ENCODE measurements at places on chromosomes 2 and 18. TPM values are rescaled to one million over a fixed set of nuclear protein-coding genes. Genes with fewer than 3 reads are reported as not detected.

SRD5A2 gene
- not detected for total RNA-seq

GRCh38 chr2:34787341-34787740 is 1188.2 kb upstream of the FAM98A start:
- H3K36me3 ChIP-seq, result no peaks in the 10 kb centered on the region
- no peak for DNase-seq
- no peak overlapping the region for H3K4me3 ChIP-seq
- no peaks in the 10 kb centered on the region for H3K4me1 ChIP-seq

DNA sequence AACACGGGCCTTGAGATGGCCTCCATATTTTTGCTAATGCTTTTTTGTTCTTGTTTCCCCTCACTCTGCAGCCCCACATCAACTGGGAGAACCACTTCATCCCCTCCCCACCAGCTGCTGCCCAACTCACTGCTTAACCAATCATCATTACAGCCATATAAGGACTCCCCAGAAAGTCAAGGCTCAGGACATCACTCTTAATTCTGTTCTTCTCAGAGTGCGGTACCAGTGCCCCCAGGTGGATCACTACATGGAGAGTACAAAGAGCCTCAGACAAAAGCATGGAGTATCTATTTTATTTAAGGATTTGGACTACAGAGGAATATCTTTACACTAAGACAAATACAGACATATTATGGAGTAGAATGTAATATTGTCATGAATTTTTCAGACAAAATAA is 340.6 kb downstream of the PAX3 start:
- peaks cover 3% of the 10 kb centered on the region for H3K27me3 ChIP-seq
- no peaks in the 10 kb centered on the region for H3K36me3 ChIP-seq
- H3K4me3 ChIP-seq, result no peak overlapping the region
- H3K4me1 ChIP-seq, result no peaks in the 10 kb centered on the region
- H3K27ac ChIP-seq, result no peak overlapping the region

- H3K4me1 ChIP-seq, result no peaks in the 10 kb centered on the region
- no peak for DNase-seq
- H3K36me3 ChIP-seq, result no peaks in the 10 kb centered on the region
- H3K27ac ChIP-seq, result no peak overlapping the region
- H3K27me3 ChIP-seq, result no peaks in the 10 kb centered on the region
Measured at GRCh38 chr2:46469116-46469515, 10.2 kb upstream of the TMEM247 start.

GRCh38 chr2:219020604-219021365 is 20.5 kb downstream of the CFAP65 start:
- peaks cover 3% of the 10 kb centered on the region for H3K27me3 ChIP-seq
- no peak for DNase-seq
- no peak overlapping the region for H3K27ac ChIP-seq
- no peaks in the 10 kb centered on the region for H3K4me1 ChIP-seq
- H3K36me3 ChIP-seq, result no peaks in the 10 kb centered on the region
- no peak overlapping the region for H3K4me3 ChIP-seq

DNA sequence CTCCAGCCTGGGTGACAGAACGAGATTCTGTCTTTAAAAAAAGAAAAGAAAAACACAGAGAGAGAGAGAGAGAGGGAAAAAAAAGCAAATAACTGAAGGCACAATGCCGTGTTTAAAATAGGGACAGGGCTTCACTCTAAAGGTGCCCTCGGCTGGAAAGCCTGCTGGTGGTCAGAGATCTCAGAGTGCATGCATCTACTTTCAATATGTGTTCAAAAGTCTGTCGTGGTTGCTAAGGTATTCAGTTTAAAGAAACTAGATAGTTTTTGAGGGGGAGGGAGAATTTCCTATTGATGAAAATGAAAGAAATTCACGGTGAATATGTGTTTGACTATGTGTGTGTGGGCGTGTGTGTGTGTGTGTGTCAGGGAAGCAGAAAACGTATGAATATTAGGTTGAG is 11.0 kb upstream of the CBLN2 start:
- H3K27ac ChIP-seq, result no peak overlapping the region
- peaks cover 2% of the 10 kb centered on the region for H3K4me1 ChIP-seq
- no peaks in the 10 kb centered on the region for H3K27me3 ChIP-seq
- peak; percentile 6 for DNase-seq
- H3K36me3 ChIP-seq, result no peaks in the 10 kb centered on the region

DNA sequence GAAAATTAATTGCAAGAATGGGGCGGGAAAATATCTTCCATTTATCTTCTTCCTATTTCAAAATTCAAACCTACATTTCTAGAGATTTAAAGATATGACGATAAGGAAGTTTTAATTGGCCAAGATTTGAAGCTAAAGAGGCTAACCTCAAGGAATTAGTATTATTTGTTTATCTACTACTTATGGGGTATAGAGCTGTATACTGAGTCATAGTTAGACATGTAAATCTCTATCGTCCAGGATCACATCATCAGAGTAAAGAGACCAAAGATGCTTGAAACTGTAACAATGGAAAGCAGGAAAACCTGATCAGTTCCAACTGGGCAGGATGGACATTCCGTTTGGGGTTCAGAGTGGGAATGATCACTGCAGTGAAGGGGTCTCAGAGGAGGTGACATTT is 95.2 kb upstream of the KLF7 start:
- no peak for DNase-seq
- H3K27me3 ChIP-seq, result no peaks in the 10 kb centered on the region
- no peak overlapping the region for H3K27ac ChIP-seq
- H3K36me3 ChIP-seq, result no peaks in the 10 kb centered on the region
- no peak overlapping the region for H3K4me3 ChIP-seq

DNA sequence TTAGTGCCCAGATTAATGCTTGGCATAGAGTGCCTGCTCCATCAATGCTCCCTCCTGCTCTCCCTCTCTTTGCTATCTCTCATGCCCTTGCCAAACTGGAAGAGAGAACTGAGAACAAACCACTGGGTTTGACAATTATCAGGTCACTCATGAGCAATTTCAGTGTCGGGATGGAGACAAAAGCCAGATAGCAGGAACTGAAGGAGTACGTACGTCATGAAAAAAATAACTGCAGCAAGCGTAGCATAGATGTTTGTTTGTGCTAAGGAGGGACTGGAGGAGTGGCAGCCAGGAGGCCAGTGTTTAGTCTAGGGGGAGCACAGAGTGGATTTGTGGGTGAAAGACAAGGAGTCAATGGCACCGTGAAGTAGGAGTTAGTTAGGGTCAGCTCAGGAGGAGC is 113.3 kb downstream of the POLE4 start:
- H3K27me3 ChIP-seq, result no peaks in the 10 kb centered on the region
- H3K4me3 ChIP-seq, result no peak overlapping the region
- H3K27ac ChIP-seq, result no peak overlapping the region
- no peaks in the 10 kb centered on the region for H3K4me1 ChIP-seq
- no peak for DNase-seq

Data from activated CD4-positive, alpha-beta T cell treated with anti-CD3 and anti-CD28 coated beads for 36 hours (primary cell).